Body of pancreas (tissue), 4 donors: ENCODE measurements at places on chromosomes 3 and 15.
A peak's percentile ranks its signal among the peaks of the same experiment; 100 is the strongest.

GRCh38 chr15:41367418-41367817, 34.7 kb downstream of the NUSAP1 start:
- no peak for DNase-seq

DNA sequence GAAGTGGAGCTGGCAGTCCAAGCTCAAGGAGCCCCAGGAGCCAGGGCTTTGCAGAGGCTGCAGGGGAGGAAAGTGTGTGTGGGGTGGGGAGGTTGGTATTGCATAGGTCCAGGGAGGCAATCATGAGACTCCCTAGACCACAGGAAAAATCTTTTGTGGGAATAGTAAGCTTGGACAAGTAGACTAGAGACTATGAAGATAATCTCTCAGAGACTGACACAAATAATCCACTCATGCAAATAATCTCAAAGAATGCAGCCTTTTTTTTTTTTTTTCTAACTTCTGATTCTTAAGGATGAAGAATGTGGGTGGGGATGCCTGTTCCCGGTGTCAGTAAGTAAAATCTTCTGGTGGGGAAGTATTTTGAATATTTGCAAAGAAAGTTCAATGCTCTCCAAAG, 113.7 kb downstream of the GREM1 start:
- no peak for DNase-seq

DNA sequence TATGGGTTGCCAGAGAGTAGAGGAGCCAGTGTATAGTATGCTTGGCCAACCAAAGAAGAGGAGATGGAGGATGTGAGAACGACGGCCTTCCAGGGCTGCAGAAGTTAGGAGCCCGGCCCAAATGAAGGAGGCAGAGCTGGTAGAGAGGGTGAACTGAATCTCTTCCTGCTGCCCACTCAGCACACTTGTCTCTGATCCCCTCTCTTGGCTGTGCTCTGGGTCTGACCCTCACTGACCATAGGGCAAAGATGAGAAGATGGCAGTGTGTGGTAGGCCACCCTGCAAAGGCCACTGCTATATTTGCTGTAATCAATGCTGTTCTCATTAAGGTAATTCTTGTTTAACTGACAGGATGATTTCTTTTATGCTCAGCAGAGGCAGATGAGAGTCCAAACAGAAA, 256.0 kb downstream of the OCA2 start:
- DNase-seq = no peak

GRCh38 chr3:31248563-31248992, 284.1 kb upstream of the STT3B start:
- DNase-seq = no peak

- no peak for DNase-seq
Observed at GRCh38 chr3:149678351-149678950, 20.6 kb upstream of the WWTR1 start.

DNA sequence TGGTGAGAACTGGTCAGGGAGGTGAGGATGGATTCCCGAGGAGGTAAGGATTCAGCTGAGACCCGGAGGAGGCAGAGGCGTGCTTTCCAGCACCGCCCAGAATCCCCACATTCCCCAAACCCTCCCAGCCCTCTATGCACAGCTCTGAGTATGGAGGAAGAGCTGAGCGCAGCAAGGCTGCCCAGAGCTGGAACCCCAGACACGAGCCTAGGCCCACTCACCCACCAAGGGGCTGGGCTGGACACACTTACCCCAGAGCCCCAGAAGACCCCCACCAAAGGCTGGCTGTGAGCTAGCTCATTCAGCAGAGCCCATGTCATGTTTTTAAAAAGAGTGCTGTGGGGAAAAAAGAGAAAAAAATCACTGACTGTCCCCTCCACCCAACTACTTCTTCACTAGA, 271.5 kb downstream of the XXYLT1 start:
- DNase-seq = no peak

- DNase-seq = peak; percentile 60
Observed at GRCh38 chr15:31352911-31353811, 26.5 kb downstream of the KLF13 start.

DNA sequence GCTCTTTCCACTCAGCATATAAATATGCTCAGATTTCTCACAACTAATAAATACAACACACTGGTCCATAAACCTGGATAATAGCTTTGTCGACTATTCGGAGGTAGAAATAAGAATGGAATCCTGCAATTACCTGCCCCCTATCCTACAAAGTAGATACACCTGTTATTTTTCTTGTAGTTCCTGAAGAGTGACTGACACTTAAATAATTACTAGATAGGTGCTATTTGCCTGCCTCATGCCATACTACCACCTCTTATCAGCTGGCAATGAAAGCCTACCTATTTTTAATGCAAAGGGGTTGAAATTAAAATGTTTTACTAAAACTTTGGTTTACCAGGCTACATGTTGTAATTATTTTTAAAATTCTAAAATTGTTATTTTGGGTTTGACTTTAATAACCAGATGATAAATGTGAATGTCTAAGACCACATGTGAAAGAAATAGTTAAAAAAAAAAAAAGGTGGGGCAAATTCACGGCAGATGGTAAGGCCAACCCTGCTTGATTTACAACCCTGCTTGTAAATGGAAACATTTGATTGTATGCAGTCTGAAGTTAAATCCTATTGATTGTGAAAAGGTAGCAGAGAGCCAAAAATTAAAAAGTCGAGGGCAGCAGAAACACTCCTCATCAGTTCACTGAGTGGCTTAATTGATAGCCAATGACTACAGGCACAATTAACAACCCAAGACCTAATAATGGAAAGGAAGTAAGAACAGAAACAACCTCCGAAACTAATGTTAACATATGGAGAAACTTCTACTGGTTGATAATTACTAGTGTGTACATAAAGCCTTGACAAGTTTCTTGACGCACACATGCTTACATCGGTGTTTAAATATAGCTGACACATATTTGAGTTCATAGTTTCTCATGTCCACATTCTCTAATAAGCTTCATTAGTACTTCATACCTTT, 8.9 kb downstream of the PEAK1 start:
- no peak for DNase-seq

GRCh38 chr3:23864931-23865330, 51.9 kb downstream of the NKIRAS1 start:
- peak; percentile 38 for DNase-seq

- DNase-seq = peak; percentile 57
Observed at GRCh38 chr3:72738752-72739530, 109.3 kb downstream of the SHQ1 start.

DNA sequence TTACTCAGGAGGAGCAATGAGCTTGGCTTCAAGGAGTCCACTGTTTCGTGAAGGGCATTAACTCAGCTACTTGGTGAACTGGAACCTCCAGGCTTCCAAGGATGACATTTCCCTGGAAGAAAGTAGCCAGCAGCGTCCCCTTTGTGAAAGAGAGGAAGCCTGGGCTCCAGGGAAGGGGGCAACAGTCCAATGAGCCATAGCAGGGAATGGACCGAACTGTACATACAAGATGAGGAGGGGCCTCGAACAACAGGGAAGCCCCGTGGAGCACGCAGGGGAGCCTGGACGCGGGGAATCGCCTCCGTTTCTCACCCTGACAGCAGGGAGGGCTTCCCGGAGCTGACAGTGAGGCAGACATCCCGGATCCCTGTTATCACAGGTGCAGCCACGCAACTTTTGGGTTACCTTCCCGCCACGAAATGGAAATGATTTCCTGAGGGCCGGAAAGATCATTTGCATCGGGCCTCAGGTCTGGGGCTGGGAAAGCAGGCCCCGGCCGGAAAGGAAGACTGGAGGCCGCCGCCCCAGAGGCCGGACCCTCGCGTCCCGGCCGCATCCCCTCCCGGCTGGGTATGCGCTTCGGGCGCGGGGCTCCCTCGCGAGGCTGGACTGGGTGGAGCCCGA, 475 bp upstream of the SPINT1 start:
- no peak for DNase-seq

- DNase-seq = no peak
Observed at GRCh38 chr3:23682646-23683045, 123.1 kb upstream of the UBE2E1 start.

- no peak for DNase-seq
Observed at GRCh38 chr3:105608623-105609022, 241.9 kb downstream of the ALCAM start.

DNA sequence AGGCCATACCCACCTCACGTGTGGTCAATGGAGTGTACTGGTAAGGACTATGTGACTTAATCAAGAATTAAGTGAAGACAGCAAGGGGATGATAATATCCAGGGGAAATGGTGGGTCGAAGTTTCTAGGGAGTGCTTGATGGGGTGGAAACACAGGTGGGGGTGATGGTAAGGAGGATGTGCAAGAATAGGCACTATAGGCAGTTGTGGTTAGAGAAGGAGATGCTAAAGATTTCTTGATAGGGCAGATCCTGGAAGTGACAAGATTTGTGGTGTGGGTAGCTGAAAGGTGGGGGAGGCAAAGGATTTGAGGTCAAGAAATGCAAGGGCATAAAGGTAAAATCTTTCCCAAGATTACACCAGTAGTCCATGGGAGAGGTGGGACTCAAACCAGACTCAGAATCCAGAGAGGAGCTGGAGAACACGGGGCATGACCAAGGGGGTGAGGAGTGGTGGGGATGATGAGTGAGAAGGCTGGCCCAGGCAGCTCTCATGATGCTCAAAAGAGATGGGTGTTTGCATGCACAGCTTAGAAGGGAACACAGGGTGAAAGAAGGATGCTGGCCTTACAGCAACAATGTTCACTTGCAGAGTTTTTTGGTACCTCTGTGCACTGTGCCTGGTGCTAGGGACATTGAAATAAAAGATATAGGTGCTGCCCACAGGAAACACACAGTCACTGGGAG, 78.4 kb downstream of the CCR1 start:
- no peak for DNase-seq

DNA sequence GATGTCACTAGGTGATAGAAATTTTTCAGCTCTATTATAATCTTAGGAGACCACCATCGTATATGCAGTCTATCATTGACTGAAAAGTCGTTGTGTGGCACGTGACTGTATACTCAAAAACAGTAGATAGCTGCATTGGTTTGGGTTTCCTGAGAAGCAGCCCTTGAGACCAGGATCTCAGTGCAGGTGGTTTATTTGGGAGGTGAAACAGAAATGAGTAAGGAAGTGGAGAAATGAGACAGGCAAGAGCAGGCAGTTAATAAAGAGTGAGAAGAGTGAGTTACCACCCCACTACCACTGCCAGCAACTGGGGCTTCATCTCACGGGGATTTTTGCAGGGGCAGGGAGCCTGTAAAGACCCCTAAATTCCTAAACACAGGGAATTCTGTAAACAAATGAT, 221.0 kb downstream of the SHQ1 start:
- DNase-seq = no peak

DNA sequence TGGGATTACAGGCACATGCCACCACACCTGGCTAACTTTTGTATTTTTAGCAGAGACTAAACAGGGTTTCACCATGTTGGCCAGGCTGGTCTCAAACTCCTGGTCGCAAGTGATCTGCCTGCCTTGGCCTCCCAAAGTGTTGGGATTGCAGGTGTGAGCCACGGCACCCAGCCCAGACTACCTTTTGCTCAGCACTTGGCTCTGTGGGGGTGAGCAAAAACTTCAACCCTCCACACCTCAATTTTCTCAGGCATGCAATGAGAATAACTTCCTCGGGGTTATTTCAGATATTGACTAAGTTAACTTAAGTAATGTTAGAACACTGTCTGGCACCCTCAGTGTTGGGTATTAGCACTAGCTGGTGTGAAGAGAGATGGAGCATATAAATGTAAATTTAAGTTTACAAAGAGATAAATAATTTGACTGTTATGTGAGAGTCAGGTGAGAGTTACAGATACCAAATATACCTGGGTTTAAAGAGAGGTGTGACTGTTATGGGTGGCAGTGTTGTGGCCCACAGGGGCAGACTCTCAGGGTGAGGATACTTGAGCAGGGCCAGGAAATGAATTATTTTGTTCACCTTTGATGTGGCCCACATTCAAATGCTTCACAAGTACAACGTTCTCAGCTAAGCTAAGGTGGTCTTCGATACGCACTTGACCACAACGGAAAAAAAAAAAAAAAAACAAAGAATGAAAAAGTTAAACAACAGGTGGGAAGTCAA, 29.0 kb downstream of the CPOX start:
- no peak for DNase-seq

GRCh38 chr15:40894681-40895448, 615 bp downstream of the VPS18 start:
- peak; percentile 63 for DNase-seq

GRCh38 chr3:107184375-107184774, 192.9 kb upstream of the CCDC54 start:
- no peak for DNase-seq
